ENCODE measurements at places on chromosomes 16 and 17.

DNA sequence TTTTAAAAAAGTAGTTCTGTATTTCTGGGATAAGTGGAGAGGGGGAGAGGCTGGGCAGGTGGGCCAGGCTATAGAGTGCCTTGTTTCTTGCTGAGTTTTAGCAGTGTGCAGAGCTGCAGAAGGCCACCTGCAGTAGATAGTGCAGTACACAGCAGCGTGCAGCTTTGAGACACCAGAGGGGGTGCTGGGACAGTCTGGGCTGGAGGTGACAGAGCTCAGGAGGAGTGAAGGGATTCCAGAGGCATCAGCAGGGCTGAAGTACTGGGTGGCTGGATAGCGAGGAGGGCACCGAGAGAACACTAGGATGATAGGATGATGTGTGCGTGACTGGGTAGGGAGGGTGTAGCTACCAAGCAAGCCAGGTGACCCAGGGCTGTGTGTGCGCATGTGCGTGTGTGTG lies 26.6 kb downstream of the LCMT1 start:
- no peak for DNase-seq

DNA sequence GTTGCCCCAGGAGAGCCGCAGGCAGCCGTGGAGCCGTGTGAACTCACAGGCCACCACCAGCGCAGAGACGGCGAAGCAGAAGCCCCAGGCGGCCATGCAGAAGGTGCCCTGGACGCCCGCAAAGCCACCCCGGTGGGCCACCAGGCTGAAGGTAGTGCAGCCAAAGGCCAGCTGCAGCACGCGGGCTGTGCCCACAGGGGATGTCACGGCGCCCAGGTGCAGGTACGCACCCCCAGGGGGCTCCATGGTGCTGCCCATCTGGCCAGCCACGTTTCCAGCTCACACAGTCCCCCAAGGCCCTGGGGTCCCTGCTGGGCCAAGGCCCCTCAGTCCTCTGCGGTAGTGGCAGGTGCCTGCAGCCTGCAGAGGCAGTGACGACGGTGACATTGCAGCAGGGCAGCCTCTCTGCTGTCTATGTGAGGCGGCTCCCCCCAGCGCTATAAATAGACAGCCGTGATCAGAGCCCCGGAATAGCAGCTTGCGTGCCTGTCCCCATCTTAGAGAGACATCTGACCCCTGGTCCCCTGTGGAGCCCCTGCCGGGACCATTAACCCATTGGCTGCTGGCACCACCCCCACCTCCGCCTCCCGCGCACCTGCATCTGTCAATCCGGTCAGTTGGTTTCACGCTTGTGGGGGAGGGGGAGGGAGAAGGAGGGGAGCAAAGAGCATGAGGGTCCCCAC lies 4.5 kb upstream of the PYCR1 start:
- DNase-seq: peak; percentile 50

- DNase-seq: no peak
These were observed 8.3 kb upstream of the SPNS3 start for GRCh38 chr17:4425398-4425797.

DNA sequence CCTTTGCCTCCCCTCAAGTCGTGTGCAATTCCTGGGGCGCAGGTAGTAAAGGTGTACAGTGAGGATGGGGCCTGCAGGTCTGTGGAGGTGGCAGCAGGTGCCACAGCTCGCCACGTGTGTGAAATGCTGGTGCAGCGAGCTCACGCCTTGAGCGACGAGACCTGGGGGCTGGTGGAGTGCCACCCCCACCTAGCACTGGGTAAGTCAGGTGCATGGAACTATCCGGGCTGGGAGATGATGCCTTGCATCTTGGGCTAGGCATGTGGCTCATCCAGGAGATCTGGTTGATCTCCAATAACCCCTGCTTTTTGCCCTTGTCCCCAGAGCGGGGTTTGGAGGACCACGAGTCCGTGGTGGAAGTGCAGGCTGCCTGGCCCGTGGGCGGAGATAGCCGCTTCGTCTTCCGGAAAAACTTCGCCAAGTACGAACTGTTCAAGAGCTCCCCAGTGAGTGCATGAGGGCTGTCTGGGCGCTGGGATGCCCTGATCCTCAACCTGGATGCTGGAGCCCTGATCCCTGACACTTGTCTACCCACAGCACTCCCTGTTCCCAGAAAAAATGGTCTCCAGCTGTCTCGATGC lies 5.2 kb downstream of the GRB7 start:
- no peak for DNase-seq

DNA sequence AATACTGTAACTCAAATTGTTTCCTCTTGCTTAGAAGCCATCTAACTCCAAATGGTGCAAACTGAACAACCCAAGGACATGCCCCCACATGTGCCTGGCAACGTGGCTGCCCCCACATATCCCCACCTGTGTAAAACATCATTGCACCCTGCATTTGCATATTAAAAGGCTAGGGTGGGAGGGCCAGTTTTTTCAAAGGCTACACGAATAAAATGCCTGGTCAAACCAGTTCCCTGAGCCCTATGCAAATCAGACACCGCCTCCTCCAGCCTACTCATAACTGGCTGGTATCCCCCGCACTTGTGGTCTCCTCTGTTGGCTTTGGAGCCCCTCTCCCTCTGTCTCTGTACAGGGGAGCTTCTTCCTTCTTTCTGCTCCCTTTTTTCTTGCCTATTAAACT lies 26.7 kb downstream of the C16orf54 start:
- no peak for DNase-seq

- no peak for DNase-seq
These were observed 89.5 kb downstream of the CDH11 start for GRCh38 chr16:65032387-65032786.

DNA sequence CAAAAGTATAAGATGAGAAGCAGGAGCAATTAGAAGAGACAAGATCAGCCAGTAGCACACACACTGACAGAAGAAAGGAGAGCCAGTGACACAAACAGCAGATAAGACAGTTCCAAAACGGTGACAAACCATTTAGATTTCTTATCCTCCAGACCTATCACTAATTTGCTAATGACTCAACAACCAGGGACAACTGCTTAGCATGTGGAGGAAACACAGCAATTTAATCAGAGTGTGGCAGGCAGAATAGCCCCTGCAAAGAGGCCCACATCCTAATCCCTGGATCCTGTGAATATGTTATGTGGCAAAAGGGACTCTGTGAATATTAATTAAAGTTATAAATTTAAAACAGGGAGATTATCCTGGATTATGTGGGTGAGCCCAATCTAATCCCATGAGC lies 81.1 kb downstream of the CACNG1 start:
- no peak for DNase-seq

DNA sequence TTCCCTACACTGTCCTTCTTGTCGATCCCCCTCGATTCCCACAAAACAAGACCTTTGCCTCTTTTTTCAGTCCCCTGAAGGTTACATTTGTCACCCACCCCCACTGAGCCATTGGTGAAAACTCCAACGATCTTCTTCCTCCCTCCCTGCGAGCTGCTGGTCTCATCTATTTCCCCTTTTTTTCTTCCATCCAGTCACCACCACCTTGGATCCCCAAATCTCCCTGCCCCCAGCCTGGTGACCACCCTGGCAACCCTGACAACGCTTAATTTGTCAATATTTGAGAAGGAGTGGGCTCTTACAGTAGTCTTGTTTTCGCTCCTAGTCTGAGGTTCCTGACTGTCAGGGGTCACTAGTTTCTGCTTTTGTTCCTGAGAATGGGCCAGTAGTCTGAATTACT lies 62.9 kb downstream of the SMPD3 start:
- DNase-seq: no peak

- DNase-seq: no peak
These were observed 329.7 kb downstream of the HS3ST3B1 start for GRCh38 chr17:14630621-14631020.

Data from RPMI8226 (cell line).